ENCODE measurements at places on chromosomes 6 and 20.

DNA sequence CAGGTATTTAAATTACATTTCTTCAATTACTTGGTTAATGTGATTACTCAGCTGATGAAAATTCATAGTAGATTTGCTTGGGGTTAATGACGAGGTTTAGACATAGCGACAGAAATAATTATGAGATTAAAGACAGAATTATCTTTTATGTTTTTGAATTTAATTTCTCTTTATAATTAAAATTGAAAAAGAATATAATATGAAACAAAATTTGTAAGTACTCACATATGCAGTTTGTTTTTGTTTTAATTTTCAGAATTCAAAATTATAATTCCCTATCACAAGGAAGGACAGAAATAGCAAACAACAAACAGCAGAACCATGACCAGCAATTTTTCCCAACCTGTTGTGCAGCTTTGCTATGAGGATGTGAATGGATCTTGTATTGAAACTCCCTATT lies at the start of gene TAAR8:
TAAR8 (plus strand) TSS at position 301 of the 400 bp plus-strand sequence; CDS start at position 322, 21 bp downstream.
- no peak for DNase-seq

DNA sequence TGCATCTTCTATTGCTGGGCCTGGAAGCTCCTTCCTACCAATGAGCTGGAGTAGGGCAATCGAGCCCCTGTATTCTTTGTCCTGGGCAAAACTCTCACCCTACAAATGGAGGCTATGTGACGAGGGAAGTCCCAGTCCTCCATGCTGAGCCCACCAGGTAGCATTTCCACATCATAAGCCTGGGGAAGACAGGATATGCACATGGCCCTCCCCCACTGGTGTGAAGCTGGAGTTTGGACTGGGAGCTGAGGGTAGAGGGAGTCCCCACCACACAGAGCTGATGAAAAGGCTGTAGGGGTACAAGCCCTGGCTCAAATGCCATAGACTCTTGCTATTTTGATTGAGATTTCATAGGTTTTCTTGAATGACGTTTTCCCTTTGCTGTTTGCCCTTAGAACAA lies 99.5 kb upstream of the FOXC1 start:
- DNase-seq: no peak

DNA sequence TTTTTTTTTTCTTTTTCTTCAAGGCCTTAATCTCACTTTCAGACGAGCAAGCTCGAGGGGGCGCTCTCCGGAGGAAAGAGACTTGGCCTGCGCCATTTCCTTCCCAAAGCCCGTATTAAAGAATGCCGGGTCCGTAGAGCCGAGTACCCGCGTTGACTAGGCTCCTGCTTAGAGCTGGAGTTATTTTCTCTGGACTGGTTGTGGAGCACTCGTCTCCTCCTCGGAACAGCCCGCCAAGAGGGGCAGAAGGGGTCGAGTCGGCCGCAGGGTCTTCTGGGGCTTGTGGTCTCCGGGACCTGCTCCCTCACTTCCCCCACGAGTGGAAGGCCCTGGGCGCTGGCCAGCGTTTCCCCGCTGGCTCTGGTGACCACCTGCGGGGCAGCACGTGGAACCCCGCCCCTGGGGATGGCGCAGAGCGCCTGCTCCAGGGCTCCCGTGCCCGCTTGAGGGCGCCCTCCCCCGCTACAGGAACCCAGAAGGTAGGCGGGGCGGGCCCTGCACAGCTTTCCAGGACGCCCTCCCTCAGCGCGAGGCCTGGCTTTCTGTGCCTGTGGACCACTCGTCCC lies 2.7 kb upstream of the MEI4 start:
- DNase-seq: no peak

- DNase-seq: no peak
Observed at GRCh38 chr6:147700436-147701209, 192.1 kb downstream of the SAMD5 start.

DNA sequence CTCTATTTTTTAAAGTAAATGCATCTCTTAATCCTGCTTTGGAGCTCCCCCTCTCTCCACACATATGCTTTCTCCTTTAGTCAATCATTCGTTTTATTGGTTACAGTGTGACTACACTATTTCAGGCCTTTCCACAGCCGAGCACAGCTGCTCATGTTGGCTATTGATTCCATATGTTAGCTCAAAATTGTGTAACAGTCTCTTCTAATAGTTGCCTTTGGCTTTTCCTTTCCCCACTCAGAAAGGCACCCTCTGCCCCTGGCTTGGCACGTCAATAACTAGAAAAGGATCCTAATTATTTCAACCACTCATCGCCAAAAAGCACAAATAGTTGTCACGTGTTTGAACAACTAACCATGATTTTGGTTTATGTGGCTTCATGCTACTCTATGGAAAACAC lies 410.3 kb upstream of the SLC35B3 start:
- DNase-seq: no peak

GRCh38 chr6:39887692-39888450 lies 46.4 kb downstream of the MOCS1 start:
- DNase-seq: no peak

GRCh38 chr20:36497856-36498255 lies 43.5 kb upstream of the MYL9 start:
- DNase-seq: no peak

DNA sequence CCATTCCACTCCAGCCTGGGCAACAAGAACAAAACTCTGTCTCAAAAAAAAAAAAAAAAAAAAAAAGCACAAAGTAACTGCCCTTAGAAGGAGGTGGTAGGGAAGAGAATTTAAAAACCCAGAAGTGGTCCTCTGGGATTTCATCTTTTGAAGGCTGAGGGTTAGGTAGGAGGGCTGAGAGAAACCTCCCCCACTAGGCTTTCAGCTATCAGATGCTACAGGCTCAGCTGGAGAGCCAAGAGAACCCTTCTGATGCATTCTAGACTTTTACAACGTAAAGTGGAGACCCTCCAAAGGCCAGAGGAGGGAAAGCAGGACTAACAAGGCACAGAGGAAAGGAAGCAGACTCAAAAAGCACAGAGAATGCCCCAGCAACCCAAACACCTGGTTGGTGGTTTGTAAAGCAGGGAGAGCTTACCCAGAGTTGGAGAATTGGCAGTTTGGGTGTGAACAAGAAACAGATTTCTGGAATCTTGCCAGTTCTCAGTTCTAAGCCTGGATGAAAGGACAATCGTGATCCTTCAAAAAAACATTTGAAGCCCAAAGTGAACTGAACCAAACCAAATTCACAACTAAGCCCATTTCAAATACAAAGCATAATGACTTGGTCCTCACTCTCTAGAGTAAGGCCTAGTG lies 23.2 kb upstream of the SPAG4 start:
- no peak for DNase-seq

- no peak for DNase-seq
Observed at GRCh38 chr6:25448965-25449538, 169.9 kb downstream of the CARMIL1 start.

GRCh38 chr6:5401845-5402738 lies 140.8 kb downstream of the FARS2 start:
- DNase-seq: no peak

- DNase-seq: no peak
Observed at GRCh38 chr20:51020657-51021056, 2.2 kb downstream of the KCNG1 start.

GRCh38 chr20:50983321-50983720 lies 24.7 kb downstream of the MOCS3 start:
- no peak for DNase-seq

GRCh38 chr6:47592131-47592840 lies 106.1 kb upstream of the ADGRF4 start:
- no peak for DNase-seq

GRCh38 chr20:49989234-49990065 lies 6.7 kb downstream of the SNAI1 start:
- DNase-seq: no peak

DNA sequence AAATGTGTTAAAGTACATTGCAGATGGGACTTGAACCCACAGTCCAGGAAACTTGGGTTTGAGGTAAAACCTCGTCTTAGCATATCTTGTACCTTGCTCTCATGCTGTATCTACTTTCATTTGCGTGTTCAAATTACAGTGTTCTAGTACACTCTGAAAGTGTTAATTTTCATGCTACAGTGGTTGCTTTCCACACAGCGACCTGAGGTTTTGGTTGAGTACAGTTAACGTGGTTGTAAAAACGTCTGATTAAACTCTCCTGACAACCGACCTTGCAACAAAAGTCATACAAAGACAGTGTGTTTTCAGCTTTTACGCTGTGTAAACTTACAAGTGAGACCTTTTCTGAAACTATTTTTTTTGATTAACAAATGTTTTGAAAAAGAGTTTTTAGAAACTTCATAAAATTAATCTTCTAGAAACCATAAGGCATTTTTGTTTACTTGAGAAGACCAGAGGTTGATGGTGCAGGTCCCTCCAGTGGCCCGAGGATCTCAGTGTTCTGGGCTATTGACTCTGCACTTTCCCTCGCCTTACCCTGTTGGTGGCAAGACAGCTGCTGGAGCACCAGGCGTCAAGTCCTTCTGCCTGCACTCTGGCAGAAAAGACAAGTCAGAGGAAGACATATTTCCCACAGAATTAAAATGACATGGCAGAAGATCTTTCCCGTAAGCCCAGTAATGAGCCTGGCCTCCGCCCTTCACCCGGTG lies 334.0 kb downstream of the THBS2 start:
- DNase-seq: no peak

DNA sequence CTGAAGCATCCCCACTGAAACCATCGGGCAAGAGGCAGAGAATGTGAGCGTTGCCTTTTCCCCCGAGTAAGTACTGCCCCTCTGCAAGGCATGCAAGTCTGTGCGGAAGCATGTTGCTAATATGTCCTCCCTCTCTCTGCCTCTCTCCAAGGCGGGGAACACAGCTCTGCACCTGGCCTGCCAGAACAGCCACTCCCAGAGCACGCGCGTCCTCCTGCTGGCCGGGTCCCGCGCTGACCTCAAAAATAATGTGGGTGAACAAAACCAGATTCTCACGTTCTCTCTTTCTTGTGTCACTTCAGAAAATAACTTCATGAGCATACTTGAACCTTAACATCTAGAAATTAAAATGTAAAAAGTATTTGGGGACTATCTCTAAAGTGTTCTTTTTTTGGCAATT lies 26.4 kb downstream of the LYRM2 start:
- no peak for DNase-seq

- no peak for DNase-seq
Observed at GRCh38 chr6:25541228-25541627, 110.8 kb upstream of the SCGN start.

GRCh38 chr20:7449269-7449668 lies 491.0 kb downstream of the HAO1 start:
- DNase-seq: no peak

- no peak for DNase-seq
Observed at GRCh38 chr6:7062451-7063162, 45.2 kb upstream of the RREB1 start.

DNA sequence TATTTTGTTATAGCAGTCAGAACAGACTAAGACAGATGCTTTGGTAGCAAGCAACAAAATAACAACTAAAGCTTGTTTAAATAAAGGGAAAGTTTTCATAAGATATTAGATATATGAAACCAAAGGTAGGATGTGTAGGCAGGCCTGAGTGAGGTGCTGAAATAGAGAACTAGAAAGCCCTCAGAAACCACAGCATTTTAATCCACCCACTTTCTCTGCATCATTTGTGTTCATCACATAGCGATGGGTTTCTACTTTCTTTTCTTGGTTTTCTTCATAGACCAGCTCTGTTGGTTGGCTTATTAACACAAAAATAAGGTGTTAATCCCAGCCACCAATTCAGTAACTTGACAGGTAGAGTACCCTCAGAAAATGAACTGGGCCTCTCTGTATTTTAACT lies 58.6 kb downstream of the RPS12 start:
- DNase-seq: no peak

DNA sequence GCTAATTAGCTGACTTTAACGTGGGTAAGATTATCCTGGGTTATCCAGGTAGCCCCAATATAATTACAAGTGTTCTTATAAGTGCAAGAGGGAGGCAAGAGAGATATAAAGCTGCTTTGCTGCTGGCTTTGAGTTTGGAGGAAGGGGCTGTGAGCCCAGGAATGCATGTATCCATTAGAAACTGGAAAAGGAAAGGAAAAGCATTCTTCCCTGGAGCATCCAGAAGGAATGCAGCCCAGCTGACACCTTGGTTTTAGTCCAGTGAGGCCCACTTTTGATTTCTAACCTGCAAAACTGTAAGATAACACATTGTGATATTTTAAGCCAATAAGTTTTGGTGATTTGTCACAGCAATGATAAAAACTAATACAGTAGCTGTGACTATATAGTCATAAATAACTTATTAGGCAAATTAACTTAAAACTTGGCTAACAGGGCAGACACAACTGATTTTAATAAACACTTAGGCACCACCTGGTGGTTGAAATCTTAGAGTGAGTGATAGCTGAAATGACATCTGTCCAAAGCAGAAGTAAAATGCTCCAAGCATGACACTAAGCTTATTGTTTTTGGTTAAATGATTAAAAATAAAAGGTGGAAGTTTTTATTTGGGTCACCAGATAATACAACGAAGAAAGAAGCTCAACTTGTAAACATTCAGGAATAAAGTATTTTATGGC lies 35.6 kb downstream of the ADGRF4 start:
- no peak for DNase-seq

DNA sequence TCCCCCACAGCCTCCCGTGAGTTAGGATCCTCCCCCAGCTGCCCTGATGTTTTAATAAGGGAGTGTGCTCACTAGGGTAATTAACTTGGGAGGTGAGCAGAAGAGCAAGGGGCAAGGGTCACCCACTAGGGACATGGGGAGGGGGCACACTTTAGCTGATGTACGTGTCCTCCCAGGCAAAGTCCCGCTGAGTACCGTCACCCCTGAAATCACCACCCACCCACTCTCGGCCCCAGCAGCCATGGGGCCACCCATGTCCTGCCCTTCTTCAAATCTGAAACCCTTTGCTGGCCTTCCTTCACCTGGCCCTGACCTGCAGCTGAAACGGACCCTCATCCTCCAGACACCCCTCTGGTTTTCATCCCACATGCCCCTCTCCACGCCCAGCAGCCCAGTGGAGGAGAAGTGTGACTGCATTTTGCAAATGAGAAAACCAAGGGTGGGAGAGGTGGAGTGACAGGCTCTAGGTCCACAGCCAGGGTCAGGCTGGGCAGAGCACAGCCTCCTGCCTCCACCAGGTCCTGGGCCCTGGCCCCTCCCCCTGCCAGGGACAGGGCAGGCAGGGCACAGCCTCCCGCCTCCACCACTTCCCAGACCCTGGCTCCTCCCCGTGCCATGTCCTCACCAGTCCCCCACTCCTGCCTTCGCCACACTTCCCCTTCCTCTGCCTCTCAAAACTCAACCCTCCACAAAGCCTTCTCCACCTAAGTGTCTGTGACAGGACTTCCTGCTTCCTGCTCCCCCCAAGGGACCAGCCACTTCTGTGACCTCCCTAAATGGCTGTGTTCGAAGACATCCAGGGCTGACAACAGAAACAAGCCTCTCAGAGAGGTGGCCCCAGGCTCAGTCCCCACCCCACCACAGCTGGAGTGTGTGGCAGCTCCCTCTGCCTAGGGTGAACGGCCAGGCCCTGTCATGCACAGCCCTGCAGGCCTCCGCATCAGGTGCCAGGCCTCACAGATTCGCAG lies 15.1 kb downstream of the ACSS1 start:
- peak; percentile 7 for DNase-seq

DNA sequence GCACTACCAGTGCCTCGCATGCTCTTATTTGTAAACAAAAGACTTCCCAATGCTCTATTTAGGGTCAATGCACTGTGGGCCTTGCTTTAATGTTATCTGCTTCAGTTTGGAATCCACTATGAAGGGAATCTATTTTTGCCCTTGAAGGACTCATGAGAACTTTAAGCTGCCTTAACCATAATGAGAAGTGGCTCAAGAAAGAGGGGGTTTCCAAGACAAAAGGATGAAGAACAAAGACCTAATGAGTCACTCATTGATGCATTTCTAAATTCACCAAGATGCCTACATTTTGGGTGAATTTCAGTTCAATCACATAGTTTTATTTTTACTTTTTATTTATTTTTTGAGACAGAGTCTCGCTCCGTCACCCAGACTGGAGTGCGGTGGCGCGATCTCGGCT lies 228.2 kb downstream of the LY86 start:
- DNase-seq: no peak
